Pons (tissue), 1 donor: ENCODE measurements at places on chromosomes 12 and 14.
A peak's percentile ranks its signal among the peaks of the same experiment; 100 is the strongest.

- no peak for DNase-seq
These were observed 502.3 kb upstream of the RGS6 start for GRCh38 chr14:71429902-71430301.

DNA sequence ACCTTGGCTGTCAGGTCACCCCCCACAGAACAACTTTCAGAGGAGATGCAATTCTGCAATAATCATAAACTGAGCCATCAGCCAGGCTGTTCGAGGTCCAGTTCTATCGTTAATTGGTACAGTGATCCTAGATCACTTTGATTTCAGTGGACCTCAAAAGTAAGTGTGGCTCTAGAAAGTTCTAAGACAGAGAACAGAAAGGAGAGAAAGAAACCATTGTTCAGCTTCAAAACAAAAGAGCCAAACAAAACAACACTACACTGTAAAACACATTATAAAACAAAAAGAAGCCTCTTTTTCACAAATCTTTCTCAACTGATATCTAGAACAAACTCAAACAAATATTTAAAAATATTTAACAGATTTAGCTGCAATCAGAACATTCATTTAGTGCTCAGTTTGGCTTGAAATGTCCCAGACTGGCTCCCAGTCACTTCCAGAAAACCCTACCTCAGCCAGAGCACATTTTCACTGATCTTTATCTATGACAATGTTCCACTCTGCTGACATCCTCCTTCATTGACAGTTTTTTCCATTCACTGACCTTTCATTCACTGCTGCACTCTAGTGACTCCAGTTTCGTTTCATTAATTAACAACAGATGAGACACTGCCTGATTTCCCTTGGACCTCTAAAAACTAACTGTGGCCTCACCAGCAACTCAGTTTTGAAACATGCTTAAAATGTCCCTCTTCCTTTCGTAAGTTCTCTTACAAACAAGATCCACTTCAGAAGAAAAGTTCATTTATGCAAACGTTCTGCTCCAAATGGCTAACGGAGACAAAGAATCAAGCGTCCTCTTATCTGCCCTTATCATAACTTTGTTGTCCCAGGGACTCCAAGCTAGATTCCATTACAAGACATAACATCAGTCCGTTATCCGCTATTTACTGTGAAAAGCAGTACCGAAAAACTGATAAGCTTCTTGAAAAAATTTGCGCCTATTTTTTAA lies 56.8 kb downstream of the DUSP16 start:
- peak; percentile 89 for DNase-seq

DNA sequence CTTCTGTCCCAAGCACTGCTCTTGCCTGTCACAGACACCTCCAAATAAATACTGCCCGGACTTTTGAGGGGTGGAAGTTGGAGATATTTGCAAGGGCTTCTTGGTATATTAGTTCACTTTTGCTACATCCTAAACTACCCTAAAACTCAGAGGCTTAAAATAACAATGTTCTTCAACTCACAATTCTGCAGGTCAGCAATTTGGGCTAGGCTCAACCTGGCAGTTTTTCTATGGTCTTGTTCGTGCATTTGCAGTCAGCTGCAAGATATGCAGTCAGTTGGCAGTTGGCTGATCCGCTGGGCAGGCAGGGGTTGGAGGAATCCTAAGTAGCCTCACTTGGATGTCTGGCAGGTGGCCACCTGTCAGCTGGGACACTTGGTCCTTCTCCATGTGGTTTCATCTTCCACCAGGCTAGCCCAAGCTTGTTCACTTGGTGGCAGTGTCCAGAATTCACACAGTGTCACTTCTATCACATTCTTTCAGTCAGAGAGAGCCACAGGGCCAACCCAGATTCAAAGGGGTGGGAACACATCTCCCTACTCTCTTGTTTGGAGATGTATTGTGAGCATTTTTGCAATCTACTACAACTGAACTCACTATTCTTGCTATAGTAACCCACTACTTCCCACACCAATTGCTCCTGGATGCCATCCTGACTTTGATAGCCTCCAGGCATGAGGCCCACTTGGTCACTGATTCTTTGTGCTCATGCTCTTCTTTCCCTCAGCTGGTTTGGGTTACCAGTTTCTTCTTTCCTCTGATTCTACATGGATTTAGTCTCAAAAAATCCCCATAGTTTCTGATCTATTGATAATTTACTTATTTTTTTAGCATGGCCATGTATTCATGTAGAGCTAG lies 27.8 kb upstream of the CAPRIN2 start:
- DNase-seq: no peak

- no peak for DNase-seq
These were observed 21.0 kb upstream of the BTBD6 start for GRCh38 chr14:105227346-105227745.

DNA sequence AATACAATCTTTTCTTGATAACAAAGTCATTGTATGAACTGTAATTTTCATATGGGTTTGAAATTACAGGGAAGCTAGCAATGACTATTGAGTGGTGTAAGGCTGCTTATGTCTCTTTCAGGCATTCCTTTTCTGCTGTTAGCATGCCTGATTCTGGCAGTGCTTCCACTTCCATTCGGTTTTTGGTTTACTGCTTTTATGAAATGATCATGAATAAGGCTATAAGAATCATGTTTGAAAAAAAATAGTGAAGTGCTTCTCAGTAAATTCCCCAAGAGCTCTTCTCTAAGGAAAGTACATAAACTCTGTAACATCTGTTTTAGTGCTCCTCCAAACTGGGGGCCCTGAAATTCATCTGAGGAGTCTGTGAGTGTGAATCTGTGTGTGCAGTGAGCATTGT lies 434.0 kb upstream of the RGS6 start:
- no peak for DNase-seq

DNA sequence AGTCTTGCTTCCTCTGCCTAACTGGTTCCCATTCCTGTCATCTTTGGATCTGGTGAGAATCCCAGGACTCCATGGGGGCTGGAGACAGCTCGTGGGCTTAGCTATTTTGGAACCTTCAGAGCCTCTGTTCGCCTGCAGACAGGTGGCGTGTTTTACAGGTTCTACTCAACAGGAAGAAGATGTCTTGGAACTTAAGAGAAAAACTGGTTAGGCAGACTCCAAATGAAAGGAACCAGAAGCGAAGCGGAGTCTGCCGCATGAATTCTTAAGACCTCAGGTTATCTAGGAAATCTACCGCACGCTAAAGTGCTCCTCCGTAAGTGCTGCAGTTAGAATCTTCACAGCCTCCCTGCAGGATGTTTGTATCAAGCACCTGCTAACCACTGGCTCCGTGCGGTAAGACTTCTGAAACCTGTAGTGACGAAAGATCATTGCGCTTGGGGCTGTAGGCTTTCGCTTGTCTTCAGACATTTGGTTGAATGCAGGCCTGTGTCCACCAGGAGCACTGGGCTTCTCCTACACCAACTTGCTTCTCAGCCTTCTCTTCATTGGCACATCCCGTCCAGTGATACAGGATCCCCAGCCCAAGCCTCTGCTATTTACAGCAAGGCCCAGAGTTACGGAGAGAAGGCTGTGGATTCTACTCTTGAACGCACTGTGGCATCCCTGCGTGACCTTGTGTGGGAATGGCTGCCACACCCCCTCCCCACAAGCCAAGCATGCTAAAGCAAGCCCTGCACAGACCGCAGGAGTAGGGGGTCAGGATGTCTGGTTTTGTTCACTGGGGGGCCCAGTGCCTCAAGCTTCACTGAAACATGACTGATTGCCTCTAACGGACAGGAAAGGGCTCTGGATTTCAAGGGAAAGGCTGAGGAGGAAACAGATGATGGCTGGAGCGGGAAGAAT lies 35.0 kb downstream of the ACADS start:
- no peak for DNase-seq

GRCh38 chr12:84641940-84642545 lies 270.6 kb downstream of the SLC6A15 start:
- DNase-seq: no peak

DNA sequence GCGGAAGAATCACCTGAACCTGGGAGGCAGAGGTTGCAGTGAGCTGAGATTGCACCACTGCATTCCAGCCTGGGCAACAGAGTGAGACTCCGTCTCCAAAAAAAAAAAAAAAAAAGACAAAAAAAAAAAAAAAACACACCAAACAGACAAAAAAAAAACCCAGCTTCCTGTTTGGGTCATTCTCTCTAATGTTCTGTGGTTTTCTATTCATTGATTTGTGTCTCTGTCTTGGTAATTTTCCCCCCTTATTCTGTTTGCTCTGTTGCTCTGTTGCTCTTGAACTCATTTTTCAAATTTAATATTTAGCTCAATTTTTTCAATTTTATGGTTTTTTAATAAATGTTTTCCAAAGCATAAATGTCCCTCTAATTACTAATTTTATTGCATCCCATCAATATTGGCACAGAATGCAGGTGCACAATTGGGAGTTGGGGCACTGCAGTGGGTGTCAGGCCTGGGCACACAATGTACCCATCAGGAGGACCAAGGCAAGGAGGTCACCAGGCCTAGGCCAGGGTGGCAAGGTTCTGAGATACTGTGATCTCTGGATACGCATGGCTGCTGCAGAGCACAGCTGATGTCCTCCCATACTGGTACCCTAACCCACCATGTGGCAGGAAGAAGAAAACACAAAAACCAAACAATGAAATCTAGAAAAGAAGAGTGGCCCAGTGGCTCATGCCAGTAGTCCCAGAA lies 8.0 kb upstream of the GNPTAB start:
- DNase-seq: no peak

DNA sequence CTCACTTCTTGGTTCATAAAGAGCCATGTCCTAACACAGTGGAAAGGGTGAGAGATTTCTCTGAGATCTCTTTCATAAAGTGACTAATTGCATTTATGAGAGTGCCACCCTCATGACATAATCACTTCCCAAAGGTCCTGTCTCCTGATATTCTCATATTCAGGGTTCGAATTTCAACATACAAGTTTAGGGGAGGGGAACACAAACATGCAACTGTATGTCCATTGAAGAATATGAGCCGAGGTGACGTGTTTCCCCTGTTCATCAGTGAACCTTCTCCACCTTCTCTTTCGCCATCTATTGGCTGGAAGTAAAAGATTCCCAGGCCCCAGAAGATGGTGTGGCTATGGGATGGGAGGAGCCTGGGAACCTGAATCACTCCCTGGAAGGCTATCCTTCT lies 354.2 kb upstream of the ATP2B1 start:
- DNase-seq: no peak

DNA sequence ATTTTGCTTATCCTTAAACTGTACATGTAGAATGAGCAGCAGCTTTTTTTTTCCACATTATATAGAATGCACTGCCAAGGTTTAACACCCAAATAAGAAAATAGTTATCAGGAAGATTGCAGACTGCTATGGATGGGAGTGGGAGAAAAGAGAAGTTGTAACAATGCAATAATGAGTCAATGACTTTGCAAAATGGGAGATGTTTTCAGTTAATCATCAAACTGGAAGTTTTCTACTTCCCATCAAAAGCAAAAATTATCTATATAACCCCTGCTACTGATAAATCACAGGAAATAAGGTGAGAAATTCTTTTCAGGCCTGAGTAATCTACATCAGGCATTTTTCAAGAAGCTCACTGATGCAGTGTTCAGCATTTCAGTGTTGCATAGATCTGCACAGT lies 309.1 kb downstream of the GXYLT1 start:
- DNase-seq: no peak
